ENCODE measurements at places on chromosomes 12 and 14. TPM values are rescaled to one million over a fixed set of nuclear protein-coding genes. Genes with fewer than 3 reads are reported as not detected.
A peak's percentile ranks its signal among the peaks of the same experiment; 100 is the strongest.

FAM90A1 gene
- total RNA-seq, result 0.36 TPM

MORN3 gene
- 0.61 TPM for total RNA-seq

RNASE3 gene
- not detected for total RNA-seq

ACVRL1 gene
- not detected for total RNA-seq

MYH7 gene
- 0.05 TPM for total RNA-seq

P3H3 gene
- total RNA-seq, result 3.5 TPM

RTN1 gene
- total RNA-seq, result not detected

HOXC5 gene
- not detected for total RNA-seq

TSHR gene
- total RNA-seq, result 0.47 TPM

TMEM119 gene
- 0.12 TPM for total RNA-seq

WSB2 gene
- total RNA-seq, result 122 TPM

CMA1 gene
- not detected for total RNA-seq

DNA sequence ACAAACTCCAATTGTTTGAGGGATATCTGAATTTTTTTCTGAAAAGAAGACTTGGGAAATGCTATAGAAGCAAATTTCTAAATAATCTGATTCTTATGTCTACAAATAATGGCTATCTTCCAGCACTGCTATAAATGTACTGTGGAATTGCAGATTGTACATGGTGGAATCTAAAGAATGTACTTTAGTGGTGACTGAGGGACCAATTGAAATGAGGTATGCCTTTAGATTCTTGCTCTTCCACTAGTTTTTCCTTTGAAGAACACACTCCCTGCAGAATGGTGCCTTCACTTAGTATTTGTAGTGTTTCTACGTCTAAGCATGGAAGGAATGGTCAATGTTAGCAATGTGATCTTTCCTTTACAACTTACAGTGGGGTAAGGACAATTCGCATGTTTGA is 11.7 kb upstream of the PRB4 start:
- no peak for DNase-seq

- no peak for DNase-seq
Observed at GRCh38 chr14:91170504-91171121, 56.7 kb downstream of the DGLUCY start.

- no peak for DNase-seq
Observed at GRCh38 chr12:79512068-79512467, 178.7 kb downstream of the PAWR start.

DNA sequence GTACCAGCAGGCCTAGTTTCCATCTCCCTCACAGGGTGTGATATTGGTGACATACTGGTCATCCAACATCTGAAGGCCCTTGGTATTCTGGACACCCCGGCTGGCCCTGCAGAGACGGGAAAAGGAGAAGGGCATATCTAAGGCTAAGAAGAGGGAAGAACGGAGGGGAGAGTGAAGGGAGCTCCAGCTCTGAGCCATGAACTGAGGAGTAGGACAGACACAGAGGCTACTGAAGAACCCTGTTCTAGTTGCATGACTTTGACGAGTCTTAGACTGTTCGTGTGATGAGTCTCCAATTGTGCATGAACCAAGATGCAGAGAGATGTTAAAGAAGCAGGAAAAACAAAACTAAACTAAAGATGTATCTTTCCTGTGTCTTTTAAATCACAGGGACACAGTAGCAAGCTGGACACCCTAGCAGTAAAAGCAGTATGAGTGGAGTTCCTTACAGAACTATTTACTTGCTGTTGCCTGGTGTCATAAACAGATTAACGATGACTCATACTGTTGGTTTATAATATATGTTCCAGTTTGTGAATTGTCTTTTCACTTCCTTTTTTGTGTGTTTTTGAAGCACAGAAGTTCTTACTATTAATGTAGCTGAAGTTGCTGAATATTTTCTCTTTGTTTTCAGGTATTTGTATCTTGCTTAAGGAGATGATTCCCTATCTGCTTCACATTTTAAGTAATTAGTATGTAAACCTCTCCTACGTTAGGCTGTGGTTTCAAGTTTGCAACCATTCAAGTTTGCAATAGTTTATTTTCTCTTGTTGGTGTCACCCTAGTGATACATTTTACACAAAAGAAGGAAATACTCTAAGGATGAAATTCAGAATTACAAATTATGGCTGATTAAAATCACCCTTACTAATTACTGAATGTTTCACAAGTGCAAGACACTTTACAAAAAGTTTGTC is 15.7 kb downstream of the FAR2 start:
- DNase-seq, result no peak

- DNase-seq, result no peak
Observed at GRCh38 chr12:47014474-47014873, 64.9 kb upstream of the PCED1B start.

GRCh38 chr12:113512568-113512967 is 40.9 kb upstream of the LHX5 start:
- no peak for DNase-seq

DNA sequence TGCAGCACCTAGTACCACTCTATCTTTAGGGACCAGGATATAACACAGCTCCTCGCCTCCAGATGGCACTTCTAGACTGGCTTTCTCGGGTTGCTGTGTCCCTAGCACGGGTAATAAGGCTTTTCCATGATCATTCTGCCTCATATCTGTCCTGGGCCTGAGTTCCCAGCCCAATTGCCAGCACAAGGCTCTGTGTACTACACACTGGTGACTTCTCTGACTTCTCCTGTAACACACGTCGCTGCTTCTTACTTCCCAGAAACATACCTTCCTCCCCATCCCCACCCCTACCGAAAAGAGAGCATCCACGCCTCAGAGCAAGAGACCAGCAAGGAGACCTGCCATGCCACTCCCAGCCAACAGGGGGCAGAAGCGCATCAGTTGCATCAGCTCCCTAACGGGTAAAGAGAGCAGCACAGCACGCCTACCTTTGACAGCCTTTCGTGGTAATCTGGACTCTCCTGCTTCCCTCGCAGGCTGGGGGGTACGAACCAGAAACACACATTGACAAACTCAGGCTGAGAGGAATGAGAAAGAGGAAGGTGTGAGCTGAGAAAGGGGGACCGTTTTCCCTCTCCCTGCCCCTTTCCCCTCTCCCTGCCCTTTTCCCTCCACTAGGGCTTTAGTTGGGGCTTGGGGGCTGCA is 21.2 kb upstream of the ZNF740 start:
- DNase-seq, result peak; percentile 83

DNA sequence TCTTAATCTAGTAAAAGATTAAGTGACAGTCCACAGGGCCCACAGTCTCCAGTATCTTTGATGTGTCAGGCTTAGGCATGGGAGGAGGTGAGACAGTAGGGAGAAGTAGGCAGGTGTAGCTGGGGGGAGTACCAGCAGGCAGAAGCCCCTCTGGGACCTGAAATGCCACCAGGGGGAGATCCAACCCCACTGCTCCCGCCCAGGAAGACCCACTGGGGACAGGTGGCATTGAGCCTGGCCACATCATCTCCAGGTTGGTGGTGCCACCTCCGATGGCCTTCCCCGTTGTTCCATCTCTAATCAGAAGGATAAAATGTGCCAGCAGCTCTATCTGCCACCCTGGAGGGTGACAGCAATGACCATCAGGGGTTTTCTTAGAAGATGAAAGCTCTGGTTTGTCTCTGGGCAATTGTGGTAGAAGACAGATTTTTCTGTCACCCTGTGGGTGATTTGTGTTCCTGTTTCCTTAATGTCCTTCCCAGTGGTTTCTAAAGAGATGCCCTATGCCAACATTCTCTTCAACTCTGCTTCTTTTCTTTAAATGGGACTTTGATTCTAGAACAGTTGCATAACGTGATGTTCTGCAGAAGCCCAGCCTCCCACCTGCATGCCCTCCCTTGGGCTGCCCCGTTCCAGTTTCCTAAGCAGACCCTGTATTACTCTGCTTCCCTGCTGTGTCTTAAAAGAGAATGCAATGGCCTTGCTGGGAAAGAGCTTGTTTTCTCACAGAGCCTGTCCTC is 12.3 kb upstream of the SERPINA12 start:
- DNase-seq, result no peak

GRCh38 chr12:16347391-16348298 is at the start of gene MGST1:
Gene MGST1 (plus strand): TSS chr12:16347645. CDS start chr12:16354253, 6,608 bp downstream.
- DNase-seq, result no peak

DNA sequence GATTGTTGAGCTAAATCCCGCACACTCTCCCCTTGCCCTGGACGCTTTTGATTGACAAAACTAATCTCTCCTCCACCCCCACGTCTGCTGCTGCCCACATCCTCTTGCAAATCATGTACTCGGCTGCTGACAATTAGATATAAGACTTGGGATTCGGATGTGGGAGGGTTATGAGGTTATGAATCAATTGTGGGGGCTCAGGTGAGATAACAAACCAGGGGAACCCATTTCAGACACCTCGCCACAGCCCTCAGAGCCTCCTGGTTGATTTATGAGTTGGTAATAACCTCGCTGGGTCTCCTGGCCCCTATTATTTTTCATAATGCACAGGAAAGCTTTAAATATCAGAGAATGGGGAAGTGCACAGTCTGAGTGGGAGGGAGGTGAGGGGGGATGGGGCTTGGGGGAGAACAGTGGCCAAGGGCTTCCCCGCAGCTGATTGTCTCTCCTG is 449.9 kb downstream of the DPF3 start:
- DNase-seq, result peak; percentile 27

GRCh38 chr14:77051116-77051515 is 22.6 kb upstream of the IRF2BPL start:
- DNase-seq, result no peak

DNA sequence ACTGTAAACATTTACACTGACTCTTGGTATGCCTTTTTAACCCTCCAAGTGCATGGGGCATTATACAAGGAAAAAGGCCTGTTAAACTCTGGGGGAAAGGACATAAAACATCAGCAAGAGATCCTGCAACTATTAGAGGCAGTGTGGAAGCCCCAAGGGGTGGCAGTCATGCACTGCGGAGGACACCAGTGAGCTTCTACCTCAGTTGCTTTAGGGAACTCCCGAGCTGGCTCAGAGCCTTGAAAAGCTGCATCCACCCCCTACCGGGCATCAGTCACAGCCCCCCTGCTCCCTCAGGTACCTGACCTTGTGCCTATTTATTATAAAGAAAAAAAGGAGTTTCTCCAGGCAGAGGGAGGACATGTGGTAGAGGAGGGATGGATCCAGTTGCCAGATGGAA is 695.6 kb upstream of the LMO3 start:
- DNase-seq, result no peak

GRCh38 chr12:85275374-85275773 is 4.6 kb upstream of the ALX1 start:
- DNase-seq, result no peak

DNA sequence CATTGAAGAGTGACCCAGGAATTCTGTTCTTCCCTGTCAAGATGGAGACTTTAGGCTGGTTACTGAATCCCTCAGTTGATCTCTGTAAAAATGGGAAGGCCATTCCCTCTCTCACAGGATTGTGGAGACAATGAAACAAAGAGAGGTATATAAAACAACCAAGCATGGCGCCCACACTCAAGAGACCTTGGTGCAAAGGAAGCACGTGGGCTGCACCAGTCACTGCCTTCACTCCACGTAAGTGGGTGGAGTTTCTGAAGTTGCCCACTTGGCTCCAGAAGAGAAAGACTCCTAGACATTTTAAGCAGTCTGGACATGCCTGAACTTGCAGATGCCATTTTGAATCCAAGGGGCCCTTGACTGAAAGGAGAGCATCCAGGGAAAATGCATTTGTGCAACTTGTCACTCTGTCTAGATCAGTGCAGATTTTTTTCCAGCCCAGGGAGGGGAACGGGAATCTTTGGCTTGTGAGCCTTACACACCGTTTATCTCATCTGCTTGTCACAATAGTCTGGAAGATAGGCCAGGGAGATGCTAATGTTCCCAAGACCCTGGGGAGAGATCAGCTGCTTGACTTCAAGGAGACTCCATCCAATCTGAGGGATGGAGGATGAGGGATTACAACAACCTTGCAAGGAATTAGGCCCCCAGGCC is 96.9 kb upstream of the TBX3 start:
- DNase-seq, result no peak

- DNase-seq, result no peak
Observed at GRCh38 chr12:77133566-77133965, 68.2 kb upstream of the E2F7 start.

- DNase-seq, result no peak
Observed at GRCh38 chr14:53929871-53930715, 26.5 kb downstream of the BMP4 start.

GRCh38 chr12:68237078-68237477 is 11.5 kb upstream of the IL26 start:
- no peak for DNase-seq

DNA sequence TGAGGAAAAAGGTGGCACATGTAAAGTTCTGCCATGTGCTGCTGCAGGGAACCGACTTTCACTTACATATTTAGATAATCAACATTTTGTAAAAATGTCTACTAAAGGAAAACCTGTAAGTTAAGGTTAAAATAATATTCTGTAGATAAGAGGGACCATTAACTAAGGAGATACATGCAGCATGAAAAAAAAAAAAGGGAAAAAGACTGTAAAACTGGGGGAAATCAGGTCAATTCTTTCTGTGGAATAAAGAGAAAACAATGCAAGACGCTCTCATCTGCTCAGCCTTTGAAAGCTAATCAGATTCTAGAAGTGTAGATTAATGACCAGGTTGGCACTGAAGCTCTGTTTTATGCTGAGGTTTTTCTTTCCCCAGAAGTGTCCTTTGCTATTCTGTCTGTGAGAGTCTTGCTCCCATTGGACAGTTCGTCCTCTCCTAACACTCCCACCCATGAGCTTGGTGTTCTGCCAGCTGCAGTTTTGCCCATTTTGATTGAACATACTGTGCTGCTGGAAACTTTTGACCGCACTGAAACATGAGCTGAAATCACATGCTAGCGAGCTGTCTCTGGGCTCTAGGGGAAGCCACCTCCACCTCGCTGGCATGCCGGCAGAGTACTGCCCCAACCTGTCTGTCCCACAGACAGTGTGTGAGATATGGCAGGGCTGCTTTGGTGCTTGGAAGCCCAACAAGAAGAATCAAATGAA is 39.7 kb downstream of the PPTC7 start:
- no peak for DNase-seq

DNA sequence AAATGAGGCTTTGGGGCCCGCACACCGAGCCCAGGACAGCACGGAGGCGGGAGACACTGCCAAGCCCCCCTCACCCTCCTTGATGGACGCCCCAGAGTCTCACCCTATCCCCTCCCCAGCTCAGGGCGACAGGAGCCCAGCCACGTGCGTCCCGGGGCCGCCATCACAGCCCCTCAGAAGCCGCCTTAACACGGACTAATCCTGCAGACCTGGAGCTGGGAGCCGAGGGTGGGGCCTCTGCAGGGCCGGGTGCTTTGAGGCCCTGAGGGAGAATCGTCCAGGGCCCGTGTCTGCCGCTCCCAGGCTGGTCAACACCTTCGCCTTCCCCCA is 79.7 kb upstream of the FBRSL1 start:
- no peak for DNase-seq

GRCh38 chr14:87066221-87066817 is 926.7 kb downstream of the GALC start:
- no peak for DNase-seq

- no peak for DNase-seq
Observed at GRCh38 chr12:76410781-76411180, 62.6 kb upstream of the BBS10 start.

DNA sequence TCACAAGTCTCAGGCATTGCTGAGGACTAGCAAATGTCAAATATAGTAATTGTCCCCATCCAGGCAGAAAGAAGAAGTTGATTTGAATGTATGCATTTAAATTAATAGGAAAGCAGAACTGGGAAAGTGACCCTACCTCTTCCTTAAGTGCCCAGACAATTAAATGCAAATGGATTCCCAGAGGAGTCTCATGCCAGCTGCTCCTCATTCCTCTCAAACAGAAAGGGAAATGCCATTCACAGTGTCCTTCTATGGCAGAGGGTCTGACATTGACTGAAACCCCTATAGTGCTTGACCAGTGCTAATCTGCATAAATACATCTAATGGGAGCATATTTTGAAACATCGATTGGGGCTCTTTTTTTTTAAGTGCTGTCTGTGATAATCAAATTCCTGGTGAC is 292.4 kb upstream of the SEL1L start:
- no peak for DNase-seq

- DNase-seq, result peak; percentile 47
Observed at GRCh38 chr14:102805371-102805891, 28.2 kb downstream of the TRAF3 start.

All from activated T-helper 1 cell treated with anti-CD3 and anti-CD28 coated beads, Interleukin-12 subunit alpha, Interleukin-12 subunit beta, Interleukin-2, Interleukin-4 antibody, amounts not matched to agents 30 ng/mL and 10 ng/mL and 1 ng/mL, durations not matched to agents 14 hours and 24 hours and 36 hours (primary cell).